ENCODE measurements at places on chromosomes 4 and X. TPM values are rescaled to one million over a fixed set of nuclear protein-coding genes. Genes with fewer than 3 reads are reported as not detected.

- DNase-seq, result no peak
These were observed 46.4 kb downstream of the BEX1 start for GRCh38 chrX:103017542-103017941.

DNA sequence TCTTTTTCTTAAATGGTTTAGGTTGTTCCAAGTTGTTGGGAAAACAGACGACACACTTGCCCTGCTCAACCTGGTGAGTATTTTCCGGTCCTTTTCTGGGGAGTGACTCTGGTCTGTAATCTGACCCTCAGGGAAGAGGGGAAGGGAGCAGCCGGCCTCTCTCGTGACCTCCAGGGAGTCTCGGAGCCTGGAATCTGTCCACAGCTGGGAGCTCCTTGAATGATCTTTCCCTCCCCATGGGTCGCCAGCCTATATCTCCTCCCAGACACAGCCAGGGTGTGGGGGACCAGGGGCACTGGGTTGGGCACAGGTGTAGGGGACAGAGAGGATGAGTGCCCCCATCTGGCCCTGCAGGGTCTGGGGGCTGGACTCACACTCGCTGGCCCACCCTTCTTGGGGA is 18.9 kb downstream of the TMEM175 start:
- DNase-seq, result no peak

- no peak for DNase-seq
These were observed 555.0 kb upstream of the DIPK2B start for GRCh38 chrX:45755703-45756102.

GRCh38 chrX:153697924-153698865 is 10.5 kb downstream of the SLC6A8 start:
- no peak for DNase-seq

DNA sequence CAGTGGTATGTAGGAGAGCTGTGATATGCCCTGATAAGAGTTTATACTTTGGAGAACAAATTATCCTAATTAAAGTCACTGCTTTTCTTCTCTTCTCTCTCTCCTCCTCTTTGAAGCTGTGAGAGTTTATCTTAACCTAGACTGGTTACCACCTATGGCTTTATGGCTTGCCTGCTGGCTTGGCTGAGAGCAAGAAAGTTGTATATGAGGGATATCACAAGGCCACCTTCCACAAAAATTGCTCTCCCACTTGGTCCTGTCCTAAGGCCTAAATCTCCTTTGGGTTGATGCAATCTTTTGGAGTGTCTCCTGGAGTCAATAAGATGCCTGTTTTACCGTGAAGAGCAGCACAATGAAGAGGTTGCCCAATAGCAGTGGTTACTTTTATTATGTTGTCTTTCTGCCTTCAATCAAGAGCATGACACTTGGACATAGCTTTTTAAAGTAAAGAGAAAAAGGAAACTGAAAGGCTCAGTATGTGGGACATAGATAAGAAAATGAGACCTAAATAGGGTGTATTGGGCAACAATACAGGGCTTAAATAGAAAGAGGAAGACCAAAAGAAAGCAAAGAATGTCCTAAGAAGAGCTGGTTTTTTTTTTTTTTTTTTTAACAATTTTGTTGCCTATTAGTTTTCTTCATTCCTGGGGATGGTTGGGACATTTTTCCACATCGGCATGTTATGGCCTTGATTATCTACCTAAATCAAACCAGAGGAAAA is 9.2 kb downstream of the GUCY1A1 start:
- no peak for DNase-seq

- no peak for DNase-seq
These were observed 16.6 kb downstream of the GPKOW start for GRCh38 chrX:49106930-49107329.

DNA sequence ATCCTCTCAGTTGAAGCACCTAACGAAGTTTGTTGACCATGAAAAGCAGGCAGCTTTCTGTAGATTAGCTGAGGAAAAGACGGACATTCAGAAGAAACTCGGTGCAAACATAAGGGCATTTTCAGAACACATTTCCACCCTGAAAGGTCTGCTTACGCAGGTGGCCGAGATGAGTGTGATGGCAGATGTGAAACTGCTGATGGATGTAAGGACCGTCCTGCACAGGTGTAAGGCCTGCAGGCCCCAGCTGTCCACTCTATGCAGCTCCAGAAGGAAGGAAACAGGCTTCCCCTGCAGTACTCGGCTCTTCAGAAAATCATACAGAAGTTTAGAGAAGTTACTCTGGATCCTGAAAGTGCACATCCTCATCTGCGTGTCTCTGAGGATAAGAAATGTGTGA is 20.8 kb upstream of the TRIM60 start:
- DNase-seq, result no peak

- peak; percentile 32 for DNase-seq
These were observed 26.7 kb upstream of the C1QTNF7 start for GRCh38 chr4:15400981-15401671.

The P2RY4 gene
- 0.35 TPM for total RNA-seq

The SFRP2 gene
- total RNA-seq, result not detected

The HSPA4L gene
- 0.33 TPM for total RNA-seq

The ZMAT1 gene
- 3.6 TPM for total RNA-seq
